ENCODE measurements at places on chromosomes 2 and 18. TPM values are rescaled to one million over a fixed set of nuclear protein-coding genes. Genes with fewer than 3 reads are reported as not detected.

- DNase-seq: no peak
Measured at GRCh38 chr2:11444737-11445136, 21.2 kb downstream of the E2F6 start.

DNA sequence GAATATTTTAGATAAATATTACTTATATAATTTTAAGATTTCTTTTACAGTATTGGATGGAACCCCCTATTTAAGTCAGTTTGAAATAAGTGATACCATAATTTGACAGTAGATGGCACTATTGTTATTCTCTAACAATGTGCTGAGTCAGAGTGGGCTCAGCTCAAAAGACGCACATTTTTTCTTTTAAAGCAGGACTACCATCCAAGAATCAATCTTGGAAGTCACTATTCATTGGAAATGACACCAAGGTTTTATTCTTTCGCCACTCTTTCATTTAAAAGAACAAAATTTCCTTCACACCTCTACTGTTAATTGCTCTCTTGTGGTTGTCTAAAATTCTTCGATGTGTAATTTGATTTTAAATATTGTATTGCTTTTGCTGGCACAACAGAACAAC lies 32.6 kb upstream of the SPAG16 start:
- DNase-seq: no peak

DNA sequence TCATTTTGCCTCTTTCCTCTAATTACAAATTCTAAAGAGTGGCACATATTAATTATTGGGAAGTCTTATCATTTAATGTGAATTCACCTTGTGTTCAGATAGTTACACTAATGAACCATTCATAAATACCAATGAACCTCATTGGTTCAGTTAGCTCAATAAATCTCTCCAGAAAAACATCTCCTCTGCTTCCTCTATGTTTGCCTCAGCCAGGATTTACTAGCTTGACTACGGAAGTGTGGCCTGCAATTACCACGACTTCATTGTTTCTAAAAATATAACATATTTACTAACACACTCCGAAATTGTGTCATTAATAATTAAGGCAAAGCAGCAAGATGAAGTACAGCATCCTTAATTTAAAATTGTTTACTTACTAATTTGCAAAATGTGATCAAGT lies 103.3 kb downstream of the PLA2R1 start:
- DNase-seq: no peak

GRCh38 chr18:32612651-32613050 lies 142.0 kb upstream of the GAREM1 start:
- DNase-seq: no peak

DNA sequence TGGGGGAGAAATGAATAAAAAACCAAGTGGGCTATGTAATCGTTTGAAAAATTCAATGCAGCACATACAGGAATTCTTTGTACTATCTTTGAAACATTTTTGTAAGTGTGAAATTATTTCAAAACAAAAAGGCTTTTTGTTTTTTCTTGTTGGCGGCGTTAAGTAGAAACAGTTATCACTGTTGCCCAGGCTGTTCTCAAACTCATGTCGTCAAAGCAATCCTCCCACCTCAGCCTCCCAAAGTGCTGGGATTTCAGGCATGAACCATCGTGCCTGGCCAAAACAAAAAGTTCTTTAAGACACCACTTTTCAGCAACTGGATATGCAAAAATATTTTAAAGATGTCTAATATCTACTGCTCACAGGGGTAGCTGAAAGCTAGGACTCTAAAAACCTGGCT lies 5.4 kb downstream of the SS18 start:
- DNase-seq: no peak

DNA sequence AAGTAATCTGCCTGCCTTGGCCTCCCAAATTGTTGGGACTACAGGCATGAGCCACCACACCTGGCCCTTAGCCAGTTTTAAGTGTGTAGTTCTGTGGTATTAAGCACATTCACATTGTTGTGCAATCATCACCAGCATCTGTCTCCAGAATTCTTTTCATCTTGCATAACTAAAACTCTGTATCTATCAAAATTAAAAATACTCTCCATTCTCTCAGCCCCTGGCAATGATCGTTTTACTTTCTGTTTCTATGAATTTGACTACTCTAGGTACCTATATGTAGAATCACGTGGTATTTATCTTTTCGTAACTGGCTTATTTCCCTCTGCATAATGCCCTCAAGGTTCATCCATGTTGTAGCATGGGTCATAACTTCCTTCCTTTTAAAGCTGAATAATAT lies 45.5 kb upstream of the CAVIN2 start:
- DNase-seq: no peak

DNA sequence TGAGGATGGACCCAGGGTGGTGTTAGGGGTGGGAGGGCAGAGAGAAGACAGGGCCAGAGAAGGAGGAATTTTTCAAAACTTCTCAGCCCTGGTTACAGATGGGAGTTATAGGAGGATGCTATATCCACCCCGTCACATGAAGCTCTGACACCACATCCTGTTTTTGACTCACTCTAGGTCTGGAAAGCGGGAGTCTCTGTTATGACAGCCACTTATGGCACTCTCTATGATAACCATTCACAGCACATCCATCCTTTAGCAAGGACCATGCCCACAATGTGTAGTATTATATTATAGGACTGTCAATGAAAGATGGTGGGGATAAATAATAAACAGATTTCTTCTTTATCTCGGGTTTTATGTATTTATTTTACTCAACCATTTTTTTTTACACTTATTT lies 461.2 kb downstream of the CDH2 start:
- no peak for DNase-seq

DNA sequence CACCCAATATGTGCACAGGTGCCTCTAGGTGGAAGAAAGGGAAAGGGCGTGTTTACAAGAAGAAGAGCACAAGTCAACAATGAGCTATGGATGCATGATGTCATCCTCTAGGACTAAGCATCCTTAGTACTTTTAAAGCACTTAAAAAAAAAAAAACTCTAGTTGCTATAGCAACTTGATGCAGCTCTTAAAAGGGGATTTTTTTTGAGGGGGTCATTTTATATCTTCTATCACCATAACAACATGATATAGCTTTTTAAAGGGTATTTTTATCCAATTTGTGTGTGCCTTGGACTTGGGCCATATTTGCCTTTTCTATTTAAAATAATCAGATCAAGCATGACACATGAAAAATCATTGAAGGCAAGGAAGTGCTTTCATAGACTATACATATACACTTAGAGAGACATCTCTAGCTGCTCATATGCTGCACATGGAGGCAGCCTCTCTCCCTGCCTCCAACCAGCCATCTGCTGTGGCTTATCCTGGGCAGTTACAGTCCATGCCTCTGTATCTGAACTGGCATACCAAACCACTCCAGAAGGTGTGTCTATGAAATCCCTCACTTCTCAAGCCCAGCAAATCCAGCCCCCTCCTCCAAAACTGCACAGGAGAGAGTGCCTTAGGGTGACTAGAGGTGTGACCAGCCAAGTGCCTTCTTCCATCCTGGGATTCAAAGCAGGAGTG lies 165.4 kb downstream of the MSH2 start:
- no peak for DNase-seq

- no peak for DNase-seq
Measured at GRCh38 chr2:208222351-208222750, 32.5 kb downstream of the IDH1 start.

- DNase-seq: peak; percentile 61
Measured at GRCh38 chr2:159737917-159738296, 25.6 kb downstream of the MARCHF7 start.

GRCh38 chr2:68118816-68119215 lies 38.9 kb upstream of the PNO1 start:
- DNase-seq: no peak

DNA sequence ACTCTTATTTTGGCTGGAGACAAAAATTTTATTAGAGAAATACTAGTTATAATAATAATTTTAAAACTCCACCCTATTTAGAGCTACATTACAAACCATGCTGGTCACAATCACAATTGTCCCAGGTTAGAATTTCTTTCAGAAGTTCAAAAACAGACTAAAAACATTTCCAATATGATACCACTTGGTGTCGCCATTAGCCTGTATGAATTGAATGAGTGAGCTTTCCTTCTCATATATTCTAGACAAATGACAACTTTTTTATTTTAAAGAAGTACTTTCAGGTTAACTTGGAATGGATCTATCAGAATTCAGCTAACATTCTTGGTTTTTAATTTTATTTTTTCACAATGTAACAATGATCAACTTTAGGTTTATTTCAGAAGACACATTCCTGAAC lies 48.0 kb downstream of the SERPINB8 start:
- no peak for DNase-seq

- DNase-seq: no peak
Measured at GRCh38 chr2:52881606-52882005, 886.0 kb upstream of the CHAC2 start.

- DNase-seq: no peak
Measured at GRCh38 chr2:67566285-67566684, 169.2 kb downstream of the ETAA1 start.

GRCh38 chr2:216486708-216487107 lies 11.9 kb upstream of the RPL37A start:
- peak; percentile 47 for DNase-seq

GRCh38 chr2:236177604-236177966 lies 9.4 kb upstream of the GBX2 start:
- peak; percentile 56 for DNase-seq

- DNase-seq: no peak
Measured at GRCh38 chr18:70998490-70998889, 709.6 kb downstream of the SOCS6 start.

DNA sequence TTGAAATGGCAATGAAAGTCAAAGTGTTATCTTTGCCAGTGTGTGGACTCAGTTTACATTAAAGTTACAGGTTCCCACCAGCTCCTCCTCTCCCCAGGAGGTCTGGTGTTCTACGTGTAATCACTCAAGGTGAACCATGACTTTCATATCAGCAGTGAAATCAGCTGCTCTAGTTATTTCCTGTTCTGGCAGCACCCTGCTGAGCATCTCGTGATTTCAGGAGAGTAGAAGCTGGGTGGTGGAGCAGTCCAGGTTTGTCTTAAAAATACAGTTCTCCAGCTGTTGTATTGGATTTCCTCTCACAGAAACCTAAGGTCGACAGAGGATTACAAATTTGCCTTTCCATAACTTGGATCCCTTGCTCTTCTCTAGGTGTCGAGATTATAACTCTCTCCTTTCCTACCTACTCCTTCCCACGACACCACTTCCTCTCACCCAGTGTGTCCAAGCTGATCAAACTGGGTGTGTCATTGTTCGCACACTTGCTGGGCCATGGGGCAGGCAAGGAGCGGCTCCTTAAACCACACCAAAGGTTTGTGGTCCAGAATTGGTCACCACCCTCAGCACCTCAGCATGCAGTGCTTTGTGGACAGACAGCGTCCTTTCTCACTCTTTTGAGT lies 13.0 kb upstream of the ARHGAP25 start:
- no peak for DNase-seq

GRCh38 chr2:176650838-176651555 lies 381.8 kb downstream of the MTX2 start:
- no peak for DNase-seq

DNA sequence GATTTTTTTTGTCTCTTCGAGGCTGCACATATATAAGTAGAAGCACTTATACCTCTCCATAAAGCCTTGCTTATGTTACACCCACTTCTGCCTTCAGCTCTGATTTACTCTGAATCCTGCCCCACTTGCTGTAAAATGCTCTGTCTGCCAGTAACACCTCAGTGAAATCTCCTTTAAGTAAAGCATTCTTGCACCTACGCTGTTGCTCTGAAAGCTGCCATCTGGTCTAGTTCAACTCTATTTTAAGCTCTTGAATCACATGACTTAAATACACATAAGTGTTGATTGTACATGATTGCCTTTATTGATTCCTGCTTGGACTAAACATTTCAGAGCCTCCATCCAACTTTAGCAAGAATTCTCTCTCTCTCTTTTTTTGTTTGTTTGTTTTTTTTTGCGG lies 609.0 kb upstream of the CELF4 start:
- DNase-seq: no peak

Gene LYPD6
- 0.13 TPM for total RNA-seq

Gene CRYGC
- not detected for total RNA-seq

Gene ZNF512
- 16.6 TPM for total RNA-seq

Gene CMPK2
- 2.7 TPM for total RNA-seq

Gene IL1F10
- total RNA-seq: not detected

Gene GRHL1
- 1.0 TPM for total RNA-seq

Gene FZD7
- total RNA-seq: 25.3 TPM

Gene SIX2
- 0.65 TPM for total RNA-seq

Gene DSG2
- 37.1 TPM for total RNA-seq

Gene FBXO15
- total RNA-seq: not detected

Gene OSR1
- 5.4 TPM for total RNA-seq

All from Right ventricle myocardium superior (tissue), 1 donor.